Activated T-cell treated with anti-CD3 and anti-CD28 coated beads, Interleukin-2, amount 50 U/mL, for 48 hours (primary cell): ENCODE measurements at places on chromosomes 3 and 15.

- DNase-seq = no peak
Observed at GRCh38 chr15:50702762-50703334, 16.3 kb upstream of the TRPM7 start.

DNA sequence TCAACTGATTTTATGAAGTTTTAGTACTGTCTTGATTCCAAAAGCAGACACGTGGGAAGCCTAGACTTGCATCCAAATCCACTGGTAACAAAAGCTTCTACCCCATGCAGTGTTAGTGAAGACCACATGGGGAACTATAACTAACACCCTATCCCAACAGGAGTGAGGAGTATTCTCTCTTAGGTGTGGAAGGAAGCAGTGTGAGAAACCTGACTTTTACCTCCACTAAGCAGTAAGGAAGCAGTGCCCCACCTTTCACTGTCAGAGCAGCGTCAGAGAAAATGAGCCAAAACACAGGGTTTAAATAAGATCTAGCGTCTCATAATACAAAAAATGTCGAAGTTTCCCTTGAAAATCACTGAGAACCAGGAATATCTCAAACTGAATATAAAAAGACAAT lies 60.5 kb downstream of the DLG1 start:
- no peak for DNase-seq

DNA sequence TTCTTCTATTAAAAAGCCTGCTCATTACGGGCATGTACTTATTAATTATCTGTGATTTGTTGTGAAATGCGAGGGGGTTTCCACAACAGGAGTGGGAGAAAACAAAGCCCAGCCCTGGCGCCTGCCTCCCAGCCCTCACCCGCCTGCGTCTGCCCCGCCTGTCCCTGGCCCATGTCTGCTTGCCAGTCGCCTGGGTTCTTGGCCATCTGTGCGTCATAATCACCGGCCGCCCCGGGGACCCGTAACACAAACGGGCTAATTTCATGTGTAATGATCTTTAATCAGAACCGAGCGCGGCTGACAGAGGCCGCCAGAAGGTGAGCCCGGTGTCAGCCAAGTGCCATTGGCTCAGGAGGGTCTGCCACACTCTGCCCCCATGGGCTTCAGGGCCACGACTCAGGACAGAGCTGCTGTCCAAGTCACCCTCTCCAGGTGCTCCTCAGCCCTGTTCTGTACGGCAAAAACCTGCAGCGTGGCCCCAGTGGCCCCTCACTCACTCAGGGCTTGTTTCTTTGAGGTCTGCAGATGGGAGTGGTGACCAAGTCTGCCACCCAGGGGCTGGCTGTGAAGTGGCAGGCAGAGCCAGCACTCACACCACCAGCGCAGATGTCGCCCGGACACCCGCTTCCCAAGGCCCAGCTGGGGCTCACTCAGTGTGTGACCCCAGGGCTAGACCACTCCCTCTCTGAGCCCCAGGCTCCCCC lies 28.8 kb upstream of the TMEM115 start:
- no peak for DNase-seq

GRCh38 chr3:194404365-194405140 lies 5.5 kb upstream of the GP5 start:
- DNase-seq = no peak

- DNase-seq = no peak
Observed at GRCh38 chr15:85748729-85749128, 46.0 kb downstream of the KLHL25 start.

DNA sequence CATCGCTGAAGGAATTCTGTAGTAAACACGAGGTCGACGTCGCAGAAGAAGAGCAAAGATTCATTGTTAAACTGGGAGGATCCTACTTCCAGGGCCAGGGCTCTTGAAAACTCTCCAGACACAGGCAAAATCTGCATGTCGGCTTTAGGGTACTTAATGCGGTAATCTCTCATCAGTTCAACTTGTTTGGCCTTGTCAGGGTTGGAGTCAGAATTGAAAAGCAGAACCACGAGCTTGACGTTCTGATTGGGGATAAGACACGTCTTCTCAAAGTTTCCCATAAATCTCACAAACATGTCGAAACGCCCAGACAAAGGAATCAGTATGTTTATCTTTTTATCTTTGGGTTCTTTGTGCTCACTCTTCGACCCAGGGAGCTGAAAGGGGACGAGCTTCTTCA lies 74.0 kb downstream of the CHSY1 start:
- DNase-seq = no peak

DNA sequence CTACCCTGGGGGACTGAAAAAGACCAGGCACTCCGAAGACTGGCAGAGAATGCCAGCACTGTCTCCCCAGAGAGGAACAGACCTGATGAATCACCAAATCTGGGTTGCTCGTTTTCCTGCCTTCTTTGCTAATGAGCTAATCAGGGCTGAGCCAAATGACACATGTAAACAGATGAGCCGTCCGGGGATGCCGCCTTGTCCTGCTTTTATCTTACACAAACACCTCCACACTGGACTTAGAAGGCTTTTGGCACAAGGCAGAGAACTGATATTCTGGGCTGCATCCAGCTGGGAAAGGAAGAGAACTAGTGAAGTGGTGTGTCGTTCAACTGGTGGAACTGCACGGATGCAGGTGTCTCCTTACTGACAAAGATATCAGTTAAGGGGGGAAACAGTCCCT lies 88.1 kb downstream of the MECOM start:
- DNase-seq = no peak

DNA sequence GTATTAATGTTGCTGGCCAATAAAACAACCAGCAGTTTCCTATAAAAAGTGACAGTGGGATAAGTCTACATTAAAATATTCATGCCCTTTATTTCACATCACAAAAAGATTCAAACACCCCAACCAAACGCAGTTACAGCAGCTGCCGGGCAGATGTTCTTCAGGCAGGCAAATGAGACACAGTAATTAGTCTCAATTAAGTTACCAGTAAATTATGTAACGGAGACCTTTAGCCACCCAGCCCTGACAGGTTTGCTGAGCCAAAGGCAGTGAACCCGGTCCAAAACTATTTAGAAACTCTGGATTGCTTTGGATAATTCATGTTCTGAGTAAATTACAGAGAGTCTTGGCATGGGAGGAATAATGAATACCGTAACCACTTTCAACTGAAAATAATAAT lies 289.2 kb upstream of the LYSMD4 start:
- no peak for DNase-seq

- DNase-seq = no peak
Observed at GRCh38 chr3:119831022-119831421, 49.1 kb downstream of the NR1I2 start.

GRCh38 chr3:141854599-141854998 lies 21.8 kb upstream of the ATP1B3 start:
- DNase-seq = no peak

DNA sequence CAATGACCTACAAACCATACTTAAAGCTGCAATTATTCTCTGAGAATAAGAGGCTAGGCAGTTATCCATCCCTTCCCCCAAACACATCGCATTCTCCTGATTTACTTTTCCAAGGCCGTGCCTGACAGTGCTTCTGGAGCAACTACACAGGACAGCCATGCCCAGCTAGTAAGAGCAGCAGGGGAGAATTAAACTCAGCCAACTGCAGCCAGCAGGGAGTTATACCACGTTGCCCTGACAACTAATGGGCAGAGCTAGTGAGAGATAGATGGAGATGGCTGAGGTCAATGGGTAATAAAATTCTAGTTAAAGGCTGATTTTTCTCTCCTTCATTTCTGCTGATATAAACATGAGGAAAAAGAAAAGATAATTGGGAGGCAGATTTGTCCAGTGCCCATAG lies 193.8 kb upstream of the PPP2R3A start:
- DNase-seq = no peak

DNA sequence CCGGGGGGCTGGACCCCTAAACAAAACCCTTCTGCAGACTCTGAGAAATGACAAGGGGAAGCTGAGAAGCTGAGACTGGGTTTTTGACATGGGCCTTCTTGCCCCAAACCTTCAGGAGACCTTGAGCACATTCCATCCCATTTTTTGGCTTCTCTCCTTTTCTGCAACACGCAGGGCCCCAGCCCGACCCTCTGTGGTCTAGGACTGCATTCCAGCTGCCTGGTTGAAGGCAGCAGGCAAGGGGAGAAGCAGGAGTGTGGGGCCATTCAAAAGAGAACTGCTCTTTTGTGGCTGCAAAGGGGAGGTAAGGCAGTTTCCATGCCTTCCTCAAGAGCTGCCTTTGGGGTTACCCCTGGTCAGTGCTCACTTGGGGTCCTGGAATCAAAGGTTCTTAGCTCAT lies 263.0 kb downstream of the TLE3 start:
- DNase-seq = no peak

GRCh38 chr3:154071146-154071545 lies 50.0 kb upstream of the ARHGEF26 start:
- DNase-seq = no peak

DNA sequence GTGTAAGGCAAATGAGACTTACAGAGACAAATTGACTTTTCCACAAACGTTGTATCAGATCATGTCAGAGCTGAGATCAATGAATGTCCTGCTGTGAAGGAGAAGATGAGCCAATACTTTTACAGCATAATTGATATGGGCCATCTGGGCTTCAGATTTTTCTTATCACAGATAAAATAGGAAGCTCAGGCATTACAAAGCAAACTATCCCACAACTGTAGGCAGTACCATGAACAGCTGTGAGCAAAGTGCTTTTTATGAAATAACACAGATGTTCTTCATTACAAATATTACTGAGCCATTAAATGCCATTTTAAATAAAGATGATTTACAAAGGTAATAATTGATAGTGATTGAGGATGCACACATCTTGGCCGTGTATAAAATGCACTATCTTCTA lies 852.3 kb downstream of the OTOL1 start:
- no peak for DNase-seq

GRCh38 chr3:45786801-45787495 lies 9.4 kb downstream of the SLC6A20 start:
- DNase-seq = no peak

DNA sequence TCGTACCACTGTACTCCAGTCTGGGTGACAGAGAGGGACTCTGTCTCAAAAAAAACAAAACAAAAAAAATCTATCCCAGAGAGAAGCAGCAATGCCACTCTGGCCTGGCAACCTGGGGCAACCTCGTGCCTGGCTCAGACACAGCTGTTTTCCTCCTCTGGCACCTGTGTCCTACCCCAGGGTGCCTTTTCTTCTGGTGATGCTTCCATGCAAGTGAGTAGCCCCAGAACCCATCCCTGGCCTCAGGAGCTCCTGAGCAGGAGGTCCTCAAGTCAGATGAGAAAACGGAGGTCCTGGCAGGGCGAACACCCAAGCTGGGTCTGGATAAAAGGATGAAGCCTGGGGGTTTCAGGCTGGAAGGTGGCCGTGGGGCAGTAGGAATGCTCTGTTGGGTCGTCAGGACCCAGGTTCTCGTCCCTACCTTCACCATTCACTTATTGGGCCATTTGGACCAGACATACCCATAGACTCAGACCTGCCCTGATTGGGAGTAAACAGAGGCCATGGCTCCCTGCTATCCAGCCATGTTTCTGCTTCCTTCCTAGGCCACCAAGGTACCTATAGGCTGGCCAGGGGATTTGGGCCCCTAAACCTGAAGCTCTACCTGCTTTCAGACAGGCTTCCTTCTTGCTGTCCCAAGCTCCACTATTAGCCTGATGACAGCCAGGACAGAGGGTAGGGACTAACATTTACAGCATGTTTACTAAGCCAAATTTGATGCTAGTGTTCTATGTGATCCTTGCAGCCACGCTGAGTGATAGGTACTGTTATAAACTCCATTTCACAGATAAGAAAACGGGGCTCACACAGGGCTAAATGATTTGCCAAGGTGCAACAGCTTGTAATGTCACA lies 102.2 kb downstream of the DAPK2 start:
- DNase-seq = peak; percentile 13

GRCh38 chr15:55008421-55008820 lies 188.3 kb downstream of the RSL24D1 start:
- DNase-seq = no peak

- DNase-seq = no peak
Observed at GRCh38 chr3:121431726-121432517, 113.9 kb downstream of the POLQ start.

DNA sequence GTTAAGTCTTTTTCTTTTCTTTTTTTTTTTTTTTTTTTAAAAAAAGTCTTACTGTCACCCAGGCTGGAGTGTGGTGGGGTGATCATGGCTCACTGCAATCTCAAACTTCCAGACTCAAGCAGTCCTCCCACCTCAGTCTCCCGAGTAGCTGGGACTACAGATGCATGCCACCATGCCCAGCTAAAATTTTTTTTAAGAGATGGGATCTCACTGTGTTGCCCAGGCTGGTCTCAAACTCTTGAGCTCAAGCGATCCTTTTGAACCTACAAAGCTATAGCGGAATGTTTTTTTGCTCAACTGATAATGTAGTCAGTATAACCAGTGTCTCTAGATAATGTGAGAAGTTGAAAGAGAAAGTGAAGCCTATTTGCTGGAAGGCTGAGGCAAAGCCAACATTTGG lies 3.9 kb upstream of the IGF2BP2 start:
- DNase-seq = no peak

- DNase-seq = no peak
Observed at GRCh38 chr15:45377609-45378148, 665 bp downstream of the GATM start.

GRCh38 chr15:88651971-88652370 lies 13.2 kb downstream of the ISG20 start:
- DNase-seq = no peak

DNA sequence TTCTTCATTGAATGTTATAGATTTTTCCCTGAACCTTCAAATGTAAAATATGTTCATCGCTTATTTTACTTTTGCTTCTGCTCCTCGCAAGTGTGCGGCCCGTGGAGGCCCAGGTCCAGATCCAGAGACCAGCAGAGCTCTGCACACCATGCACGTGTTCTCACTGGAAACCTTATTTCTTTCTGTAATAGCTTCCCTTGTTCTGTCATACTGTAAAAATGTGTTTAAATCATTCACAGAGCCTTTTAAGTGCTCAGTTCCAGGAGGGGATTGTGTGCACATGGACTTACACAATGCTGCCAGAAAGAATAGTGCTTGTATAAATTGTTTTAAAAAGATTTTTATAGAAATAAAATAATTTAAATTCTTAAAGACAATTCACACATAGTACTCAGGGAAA lies 359.3 kb downstream of the GABRG3 start:
- no peak for DNase-seq

GRCh38 chr3:124044956-124045355 lies 53.0 kb upstream of the ROPN1 start:
- no peak for DNase-seq

GRCh38 chr15:34360298-34360697 lies 6.7 kb downstream of the LPCAT4 start:
- DNase-seq = no peak

GRCh38 chr3:123151251-123151705 lies 50.5 kb upstream of the SEC22A start:
- no peak for DNase-seq
